ENCODE measurements at places on chromosomes 1 and 21. TPM values are rescaled to one million over a fixed set of nuclear protein-coding genes. Genes with fewer than 3 reads are reported as not detected.

Gene PADI3
- total RNA-seq, result not detected

Gene MTHFR
- 27.2 TPM for total RNA-seq

Gene WNT9A
- total RNA-seq, result 1.0 TPM

Gene EPHX1
- total RNA-seq, result 45.0 TPM

Gene DNAJC6
- total RNA-seq, result 3.5 TPM

Gene PCAT6
- total RNA-seq, result 2.0 TPM

Gene GBP1
- 9.9 TPM for total RNA-seq

Gene SPRR4
- not detected for total RNA-seq

Gene PRAMEF14
- not detected for total RNA-seq

Gene MFAP2
- 154 TPM for total RNA-seq

Gene EIF3I
- 174 TPM for total RNA-seq

Gene RCSD1
- 39.5 TPM for total RNA-seq

DNA sequence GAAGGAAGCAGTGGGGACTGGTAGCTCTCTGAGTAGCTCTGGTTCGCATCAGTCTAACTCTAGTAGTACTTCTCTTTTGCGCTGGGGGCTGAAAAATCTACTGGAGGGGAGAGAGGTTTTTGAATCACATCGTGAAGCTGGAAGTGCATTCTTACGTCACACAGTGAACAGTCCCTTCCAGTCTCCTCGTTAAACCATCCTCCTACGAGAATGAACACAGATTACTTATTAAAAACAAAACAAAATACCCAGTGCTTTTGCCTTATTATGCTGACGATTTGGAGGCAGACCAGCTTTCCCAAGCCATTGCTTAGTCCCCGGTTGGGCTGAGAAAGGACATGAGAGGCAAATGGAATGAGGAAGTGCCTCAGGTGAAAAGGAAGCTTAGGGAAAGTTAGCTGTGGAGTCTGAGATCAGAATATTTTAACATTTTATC, 16.1 kb downstream of the HUNK start:
- no peak overlapping the region for H3K4me3 ChIP-seq
- H3K27ac ChIP-seq, result peak overlapping the region; percentile 18
- peak; percentile 13 for DNase-seq

GRCh38 chr1:247857985-247858619, 1.1 kb downstream of the TRIM58 start:
- H3K27me3 ChIP-seq, result peaks cover 5% of the 10 kb centered on the region
- peak overlapping the region; percentile 91 for H3K4me3 ChIP-seq
- no peak for DNase-seq
- no peaks in the 10 kb centered on the region for H3K4me1 ChIP-seq

DNA sequence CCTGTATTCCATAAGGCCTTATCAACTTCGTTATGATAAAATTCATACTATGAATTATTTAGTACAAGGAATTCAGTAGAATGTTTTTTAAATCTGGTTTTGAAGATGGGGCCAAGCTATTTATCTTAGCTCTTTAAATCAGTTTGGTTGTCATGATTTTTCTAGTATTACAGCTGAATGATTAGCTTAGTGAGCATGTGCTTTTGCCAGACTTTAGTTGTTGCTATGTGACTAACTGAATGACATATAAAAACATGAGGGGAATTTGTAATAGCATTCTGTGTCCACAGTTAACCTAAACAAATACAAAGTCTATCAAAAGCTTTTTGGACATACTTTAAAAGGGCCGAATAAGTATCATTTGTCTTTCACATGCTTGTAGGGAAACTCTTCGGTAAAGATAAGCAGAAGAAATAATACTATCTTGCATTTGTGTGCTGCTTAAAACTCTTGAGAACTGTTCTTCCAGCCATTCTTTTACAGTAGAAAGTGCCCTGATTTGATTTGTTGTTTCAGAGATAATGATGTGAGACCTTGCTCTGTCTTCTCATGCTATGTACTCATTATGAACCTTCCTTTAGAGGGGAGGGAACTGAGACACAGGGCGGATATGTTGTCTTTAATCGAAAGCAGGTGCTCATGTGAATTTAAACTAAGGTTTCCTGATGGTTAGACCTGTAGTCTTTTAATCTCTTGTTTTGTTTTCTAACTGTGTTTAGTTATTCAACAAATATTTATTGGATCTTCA, 18.8 kb downstream of the NEK7 start:
- peaks cover under 1% of the 10 kb centered on the region for H3K27me3 ChIP-seq
- H3K36me3 ChIP-seq, result no peaks in the 10 kb centered on the region
- no peak for DNase-seq
- no peak overlapping the region for H3K4me3 ChIP-seq
- H3K4me1 ChIP-seq, result peaks cover 49% of the 10 kb centered on the region

DNA sequence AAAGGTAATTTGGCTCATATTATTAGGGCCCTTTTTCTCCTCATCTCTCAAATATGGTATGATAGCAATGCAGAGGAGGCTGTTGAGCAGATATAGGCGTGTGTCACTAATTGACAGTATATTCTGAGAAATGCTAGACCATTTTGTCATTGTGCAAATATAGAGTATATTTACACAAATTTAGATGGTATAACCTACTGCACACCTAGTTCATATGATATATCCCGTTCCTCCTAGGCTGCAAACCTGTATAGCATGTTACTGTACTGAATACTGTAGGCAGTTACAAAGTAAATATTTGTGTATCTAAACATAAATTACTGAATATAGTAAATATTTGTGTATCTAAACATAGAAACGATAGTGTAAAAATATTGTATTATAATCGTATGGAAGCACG, 8.6 kb downstream of the ZBTB37 start:
- H3K4me3 ChIP-seq, result no peak overlapping the region
- H3K27me3 ChIP-seq, result peaks cover 3% of the 10 kb centered on the region

DNA sequence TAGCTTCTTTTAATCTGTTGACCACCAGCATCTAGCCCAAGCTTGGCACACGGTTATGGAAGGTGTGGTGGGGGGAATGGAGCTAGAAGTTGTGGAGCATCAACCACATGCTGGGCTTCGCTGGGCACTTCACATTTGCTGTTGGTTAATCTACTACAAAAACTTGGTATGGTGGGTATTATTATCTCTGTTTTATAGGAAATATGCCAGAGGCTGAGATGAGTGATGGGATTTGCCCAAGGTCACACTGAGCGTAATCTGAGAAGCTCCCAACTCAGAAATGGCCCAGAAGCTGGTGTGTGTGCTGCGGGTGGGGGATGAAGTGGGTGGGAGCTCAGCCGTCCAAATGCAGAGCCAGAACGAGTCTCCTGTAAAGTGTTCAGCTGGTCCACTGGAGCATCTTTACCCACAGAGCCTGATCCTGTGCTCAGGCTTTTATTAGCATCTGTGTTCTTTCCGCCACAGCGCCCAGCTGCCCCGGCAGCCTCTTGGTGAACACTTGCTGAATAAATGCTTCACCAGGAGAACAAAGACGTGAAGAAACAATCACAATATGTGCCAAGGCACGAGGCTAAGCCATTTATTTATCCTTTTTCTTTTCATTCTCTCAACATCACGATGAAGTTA, 98.6 kb upstream of the JUN start:
- H3K4me1 ChIP-seq, result peaks cover 18% of the 10 kb centered on the region
- no peak overlapping the region for H3K4me3 ChIP-seq
- H3K27ac ChIP-seq, result no peak overlapping the region
- DNase-seq, result no peak
- H3K36me3 ChIP-seq, result no peaks in the 10 kb centered on the region

- peaks cover 15% of the 10 kb centered on the region for H3K27me3 ChIP-seq
- H3K36me3 ChIP-seq, result no peaks in the 10 kb centered on the region
- H3K4me3 ChIP-seq, result no peak overlapping the region
These were observed 3.7 kb upstream of the ACTRT2 start for GRCh38 chr1:3017440-3018050.

DNA sequence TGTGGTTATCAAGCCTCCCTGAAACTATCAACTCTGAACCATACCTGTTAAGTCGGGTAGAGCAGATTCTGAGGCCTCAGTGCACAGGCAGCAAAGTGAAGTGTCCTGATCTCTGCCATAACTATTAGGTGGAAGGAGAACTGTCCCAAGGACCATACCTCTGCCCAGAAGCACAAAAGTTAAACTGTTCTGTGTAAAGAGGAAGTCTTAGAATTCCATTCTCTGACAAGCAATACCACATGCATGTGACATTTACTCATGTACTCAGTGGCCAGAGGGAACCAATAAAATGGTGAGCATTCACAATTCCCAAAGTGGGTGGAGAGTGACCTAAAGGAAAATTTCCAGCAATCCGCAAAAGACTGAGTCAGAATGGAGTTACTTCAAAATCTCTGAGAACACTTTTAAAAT, 61.0 kb downstream of the TOR3A start:
- peak overlapping the region; percentile 94 for H3K4me3 ChIP-seq
- H3K27ac ChIP-seq, result peak overlapping the region; percentile 99
- DNase-seq, result peak; percentile 29
- peaks cover 43% of the 10 kb centered on the region for H3K4me1 ChIP-seq
- peaks cover 3% of the 10 kb centered on the region for H3K27me3 ChIP-seq
- H3K36me3 ChIP-seq, result peaks cover 32% of the 10 kb centered on the region

GRCh38 chr1:227043755-227044154, 103.7 kb downstream of the COQ8A start:
- peaks cover 4% of the 10 kb centered on the region for H3K36me3 ChIP-seq
- no peak overlapping the region for H3K27ac ChIP-seq
- no peaks in the 10 kb centered on the region for H3K27me3 ChIP-seq
- H3K4me1 ChIP-seq, result peaks cover 15% of the 10 kb centered on the region
- no peak overlapping the region for H3K4me3 ChIP-seq

GRCh38 chr1:23977187-23977853, 2.8 kb downstream of the SRSF10 start:
- DNase-seq, result no peak
- peaks cover 22% of the 10 kb centered on the region for H3K4me1 ChIP-seq

- no peak within 1 kb of the TSS for H3K27ac ChIP-seq
- peak within 1 kb of the TSS; percentile 86 for H3K4me3 ChIP-seq
- peaks cover 22% of the 10 kb centered on the region for H3K27me3 ChIP-seq
- peaks cover 12% of the 10 kb centered on the region for H3K4me1 ChIP-seq
These were observed at the start of gene KCND3 for GRCh38 chr1:111989531-111990025. TSS of gene KCND3 (minus strand) at chr1:111989668.

GRCh38 chr1:230713915-230714764, at the start of gene AGT:
TSS of gene AGT (minus strand) at chr1:230714122. CDS start at chr1:230710823, 3,299 bp downstream.
- no peak within 1 kb of the TSS for H3K4me3 ChIP-seq
- no peak within 1 kb of the TSS for H3K27ac ChIP-seq
- H3K4me1 ChIP-seq, result peaks cover 2% of the 10 kb centered on the region
- no peak for DNase-seq
- H3K27me3 ChIP-seq, result peaks cover 9% of the 10 kb centered on the region

DNA sequence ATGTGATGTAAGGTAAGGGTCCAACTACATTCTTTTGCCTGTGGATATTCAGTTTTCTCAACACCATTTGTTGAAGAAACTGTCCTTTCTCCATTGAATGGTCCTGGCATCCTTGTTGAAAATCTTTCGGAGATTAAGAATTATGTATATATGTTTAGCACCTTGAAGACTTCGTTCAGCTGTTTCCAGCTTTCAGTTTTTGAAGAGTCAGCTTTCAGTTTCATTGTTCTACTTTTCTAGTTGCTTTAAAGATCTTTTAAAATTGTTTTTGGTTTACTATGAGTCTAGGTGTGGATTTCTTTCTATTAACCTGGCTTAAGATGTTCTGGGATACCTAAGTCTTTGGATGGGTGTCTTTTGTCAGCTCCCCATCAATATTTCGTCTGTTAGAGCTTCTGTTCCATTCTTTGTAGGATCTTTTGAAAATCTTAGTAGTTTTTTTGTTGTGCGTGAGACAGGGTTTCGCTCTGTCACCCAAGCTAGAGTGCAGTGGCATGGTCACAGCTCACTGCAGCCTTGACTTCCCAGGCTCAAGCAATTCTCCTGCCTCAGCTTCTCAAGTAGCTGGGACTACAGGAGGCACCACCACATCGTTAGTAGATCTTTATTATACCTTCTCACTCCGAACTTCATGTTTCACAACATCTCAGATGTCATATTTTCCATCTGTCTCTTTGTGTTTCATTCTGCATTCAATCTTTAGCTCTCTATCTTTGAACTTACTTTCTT, 353.5 kb upstream of the B3GALT2 start:
- no peak for DNase-seq
- H3K27ac ChIP-seq, result no peak overlapping the region
- H3K27me3 ChIP-seq, result no peaks in the 10 kb centered on the region
- no peak overlapping the region for H3K4me3 ChIP-seq
- no peaks in the 10 kb centered on the region for H3K4me1 ChIP-seq
- H3K36me3 ChIP-seq, result no peaks in the 10 kb centered on the region

GRCh38 chr1:157197906-157198435, 59.8 kb upstream of the ETV3 start:
- DNase-seq, result no peak
- H3K27me3 ChIP-seq, result peaks cover 9% of the 10 kb centered on the region
- no peaks in the 10 kb centered on the region for H3K36me3 ChIP-seq
- H3K27ac ChIP-seq, result no peak overlapping the region
- H3K4me3 ChIP-seq, result no peak overlapping the region

- no peak for DNase-seq
- no peak overlapping the region for H3K4me3 ChIP-seq
- peaks cover 2% of the 10 kb centered on the region for H3K27me3 ChIP-seq
- no peak overlapping the region for H3K27ac ChIP-seq
- H3K4me1 ChIP-seq, result no peaks in the 10 kb centered on the region
These were observed 52.7 kb downstream of the AGBL4 start for GRCh38 chr1:49971088-49971487.

- H3K27me3 ChIP-seq, result no peaks in the 10 kb centered on the region
- H3K27ac ChIP-seq, result no peak overlapping the region
- H3K4me3 ChIP-seq, result no peak overlapping the region
- peaks cover 23% of the 10 kb centered on the region for H3K36me3 ChIP-seq
- DNase-seq, result no peak
These were observed 38.4 kb upstream of the KCNQ4 start for GRCh38 chr1:40745176-40745575.

DNA sequence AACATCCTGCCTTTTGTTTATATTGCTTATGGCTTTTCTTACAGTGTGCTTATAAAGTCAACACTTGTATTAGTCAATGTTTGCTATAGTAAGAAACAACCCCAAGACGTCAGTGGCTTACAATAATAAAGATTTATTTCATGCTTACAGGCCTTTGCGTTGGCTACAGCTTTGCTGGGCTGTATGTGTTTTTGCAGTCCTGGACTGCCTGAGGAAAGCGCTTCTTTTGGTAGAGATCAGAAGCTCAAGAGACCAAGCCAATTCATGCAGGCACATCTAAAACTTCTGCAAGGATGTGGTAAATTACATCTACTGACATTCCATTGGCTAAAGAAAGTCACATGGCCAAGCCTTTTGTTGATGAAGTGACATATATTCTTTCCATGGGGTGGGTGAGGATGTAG, 17.5 kb upstream of the PRKAA2 start:
- H3K27ac ChIP-seq, result no peak overlapping the region
- no peak for DNase-seq
- no peaks in the 10 kb centered on the region for H3K4me1 ChIP-seq
- H3K27me3 ChIP-seq, result no peaks in the 10 kb centered on the region
- H3K36me3 ChIP-seq, result no peaks in the 10 kb centered on the region
